Kidney tubule cell (primary cell): ENCODE measurements at places on chromosomes 16 and 17.

DNA sequence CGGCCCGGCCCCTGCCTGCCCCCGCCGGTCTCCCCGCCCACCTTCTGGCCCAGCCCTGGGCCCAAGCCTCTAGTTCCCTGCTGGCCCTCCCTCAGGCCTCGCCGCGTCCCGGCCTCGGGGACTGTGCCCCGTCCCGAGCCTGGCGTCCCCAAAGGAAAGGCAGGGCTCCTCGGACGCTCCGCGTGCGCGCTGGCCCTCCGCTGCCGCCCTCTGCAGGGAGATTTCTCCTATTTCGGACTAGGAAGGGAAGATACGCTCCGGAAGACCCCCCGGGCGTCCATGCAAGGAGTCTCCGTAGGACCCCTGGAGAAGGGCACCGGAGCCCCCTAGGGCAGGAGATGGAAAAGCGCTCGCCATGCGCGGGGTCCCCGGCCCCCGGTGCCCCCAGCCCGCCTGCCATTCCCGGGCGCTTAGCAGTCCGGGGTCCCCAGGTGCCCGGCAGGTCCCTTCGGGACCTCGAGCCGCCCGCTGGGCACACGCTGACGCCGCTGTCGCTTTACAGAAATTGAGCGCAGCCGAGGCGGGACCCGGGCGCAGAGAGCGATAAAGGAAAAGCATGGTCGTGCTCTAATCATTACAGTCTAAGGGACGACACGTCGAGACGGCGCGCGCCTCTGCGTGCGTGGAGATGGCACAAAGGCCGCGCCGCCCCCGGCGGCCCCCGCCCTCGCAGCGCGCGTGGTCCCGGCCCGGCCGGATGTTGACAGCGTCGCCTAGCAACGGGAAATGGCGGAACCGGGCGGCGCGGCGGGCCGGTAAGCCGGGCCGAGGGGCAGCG lies at the start of gene CCDC40:
Gene CCDC40 (plus strand): TSS at position 706 of the 778 bp plus-strand sequence. CDS start 21 bp downstream, at position 727.
- DNase-seq = peak; percentile 83

DNA sequence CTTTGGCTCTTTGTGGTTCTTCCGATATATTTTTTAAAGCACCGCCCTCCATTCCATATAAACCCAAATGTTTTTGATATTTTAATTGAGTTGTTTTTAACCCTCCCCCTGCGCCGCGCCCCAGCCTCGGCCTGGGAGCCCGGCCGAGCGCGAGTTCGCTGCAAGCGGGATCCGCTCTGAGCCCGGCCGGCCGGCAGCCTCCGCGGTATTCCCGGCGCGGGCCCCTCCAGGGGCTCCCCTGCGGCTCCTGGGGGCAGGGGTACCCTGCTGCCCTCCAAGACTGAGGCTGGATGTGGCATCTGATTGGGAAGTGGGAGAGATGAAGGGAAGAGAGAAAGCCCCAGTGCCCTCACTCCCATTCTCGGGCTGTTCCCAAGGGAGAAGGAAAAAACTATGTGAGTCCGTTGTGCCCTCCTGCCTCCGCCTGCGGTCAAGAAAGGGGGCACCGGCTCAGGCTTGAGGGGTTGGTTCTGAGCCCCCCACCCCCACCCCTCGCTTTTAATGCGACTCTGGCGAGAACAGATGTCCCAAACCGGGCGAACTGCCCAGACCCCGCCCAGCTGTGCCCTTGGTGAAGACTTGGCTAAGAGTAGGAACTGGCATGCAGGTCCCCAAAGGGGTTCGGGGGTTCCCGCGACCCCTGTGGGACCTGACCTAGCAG lies 8.6 kb downstream of the NEUROD2 start:
- no peak for DNase-seq

GRCh38 chr17:81487487-81488275 lies 24.9 kb downstream of the ACTG1 start:
- DNase-seq = peak; percentile 76

DNA sequence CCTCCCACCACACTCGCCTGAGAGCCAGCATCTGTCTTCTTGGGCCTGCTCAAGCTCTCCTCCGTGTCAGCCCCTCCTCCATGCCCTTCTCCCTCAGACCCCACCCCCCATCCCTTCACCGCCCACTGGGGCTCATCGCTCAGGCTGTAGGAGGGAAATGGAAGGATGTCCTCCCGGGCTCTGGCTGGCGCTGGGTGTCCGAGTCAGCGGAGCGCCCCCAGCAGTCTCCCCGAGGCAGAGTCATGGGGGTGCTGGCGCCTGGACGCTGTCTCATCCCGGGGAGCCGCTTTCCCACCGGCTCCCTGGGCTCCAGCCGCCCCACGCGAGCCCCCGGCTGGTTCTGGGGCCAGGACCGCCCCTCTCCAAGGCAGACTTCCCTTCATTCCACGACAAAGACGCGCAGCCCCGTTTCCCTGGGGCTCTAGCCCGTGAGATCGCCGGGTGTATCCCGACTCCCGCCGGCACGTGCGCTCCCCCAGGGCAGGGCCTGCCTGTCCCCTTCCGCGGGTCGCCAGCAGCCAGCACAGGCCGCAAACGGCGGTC lies 428 bp upstream of the ANTKMT start:
- peak; percentile 77 for DNase-seq

DNA sequence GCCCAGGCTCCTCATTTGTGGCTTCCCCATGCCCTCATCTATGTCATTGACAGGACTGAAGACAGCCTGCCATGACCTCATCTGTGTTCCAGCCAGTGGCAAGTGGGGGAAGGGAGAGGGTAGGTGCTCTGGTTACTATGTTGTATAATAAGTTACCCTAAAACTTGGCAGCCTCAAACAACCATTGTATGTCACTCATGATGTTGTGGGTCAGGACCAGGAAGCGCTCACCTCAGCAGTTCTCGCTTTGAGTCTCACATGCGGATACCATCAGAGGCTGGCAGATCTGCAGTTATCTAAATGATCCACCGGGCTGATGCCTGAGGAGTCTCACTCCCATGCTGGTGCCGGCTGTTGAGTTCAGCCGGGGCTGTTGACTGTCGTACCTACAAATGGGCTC lies 89.0 kb upstream of the TMEM97 start:
- peak; percentile 35 for DNase-seq

DNA sequence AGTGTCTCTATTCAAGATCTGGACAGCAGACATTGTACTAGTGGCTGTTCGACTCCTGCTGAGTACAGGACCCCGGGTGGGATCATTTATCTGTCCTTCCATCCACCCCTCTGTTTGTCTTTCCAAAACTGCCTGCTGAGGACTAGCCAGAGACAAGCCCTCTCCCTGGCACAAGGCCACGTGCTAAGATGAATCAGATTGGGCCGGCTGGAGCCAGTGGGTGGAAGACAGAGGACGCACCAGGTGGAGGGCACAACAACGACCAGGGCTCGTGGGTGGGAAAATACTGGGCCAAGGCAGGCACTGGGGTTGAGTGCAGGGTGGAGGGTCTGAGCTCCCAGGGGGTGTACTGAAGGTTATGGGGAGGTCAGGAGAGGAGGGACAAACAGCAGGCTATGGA lies 1.4 kb upstream of the CA7 start:
- DNase-seq = no peak

GRCh38 chr17:77637818-77638575 lies 320.5 kb upstream of the TNRC6C start:
- DNase-seq = no peak
